NCI-H1694 (cell line): ENCODE measurements at places on chromosomes 2 and 18.

DNA sequence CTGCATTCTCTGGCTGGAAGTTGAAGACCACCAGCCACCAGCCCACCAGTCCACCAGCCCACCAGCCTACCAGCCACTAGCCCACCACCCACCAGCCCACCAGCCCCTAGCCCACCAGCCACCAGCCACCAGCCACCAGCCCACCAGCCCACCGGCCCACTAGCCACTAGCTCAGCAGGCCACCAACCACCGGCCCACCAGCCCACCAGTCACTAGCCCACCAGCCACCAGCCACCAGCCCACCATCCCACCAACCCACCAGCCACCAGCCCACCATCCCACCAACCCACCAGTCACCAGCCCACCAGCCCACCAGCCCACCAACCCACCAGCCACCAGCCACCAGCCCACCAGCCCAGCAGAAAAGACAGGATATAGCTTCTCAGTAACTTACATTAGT lies 18.6 kb upstream of the TMEM131 start:
- DNase-seq: no peak

DNA sequence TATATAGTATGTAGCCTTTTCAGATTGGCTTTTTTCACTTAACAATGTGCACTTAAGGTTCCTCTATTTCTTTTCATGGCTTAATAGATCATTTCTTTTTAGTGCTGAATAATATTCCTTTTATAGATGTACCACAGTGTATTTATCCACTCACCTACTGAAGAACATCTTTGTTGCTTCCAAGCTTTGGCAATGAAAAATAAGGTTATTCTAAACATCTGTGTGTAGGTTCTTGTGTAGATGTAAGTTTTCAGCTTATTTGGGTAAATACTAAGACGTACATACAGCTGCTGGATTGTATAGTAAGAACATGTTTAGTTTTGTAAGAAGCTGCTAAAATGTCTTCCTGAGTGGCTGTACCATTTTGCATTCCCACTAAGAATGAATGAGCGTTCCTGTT lies 68.3 kb upstream of the RASGRP3 start:
- DNase-seq: no peak

- DNase-seq: no peak
Observed at GRCh38 chr2:73921581-73921980, 5.1 kb upstream of the DGUOK start.

DNA sequence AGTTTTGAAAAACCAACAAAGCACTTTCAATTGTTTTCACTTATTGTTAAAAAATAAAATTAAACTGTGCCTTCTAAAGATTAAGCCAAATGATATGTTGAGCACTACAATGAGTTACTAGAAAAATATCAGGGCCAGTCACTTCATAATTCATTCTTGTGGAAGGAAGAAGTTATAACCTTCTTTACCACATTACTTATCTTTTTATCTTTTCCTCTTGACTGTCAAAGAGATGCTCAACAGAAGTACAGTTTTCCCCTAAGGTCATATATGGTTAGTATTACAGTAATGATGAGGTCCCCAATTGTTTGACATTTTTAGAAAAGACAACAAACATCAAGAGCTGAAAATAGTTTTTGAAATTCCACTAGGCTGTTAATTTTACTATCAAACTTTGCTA lies 9.4 kb downstream of the PELI1 start:
- DNase-seq: no peak

- DNase-seq: no peak
Observed at GRCh38 chr2:238119756-238120462, 18.6 kb upstream of the KLHL30 start.
